ENCODE measurements at places on chromosomes 11 and 22.

GRCh38 chr11:3156282-3156660 is 8.8 kb downstream of the OSBPL5 start:
- DNase-seq = peak; percentile 31

GRCh38 chr11:73493956-73494598 is 103.8 kb downstream of the FAM168A start:
- no peak for DNase-seq

DNA sequence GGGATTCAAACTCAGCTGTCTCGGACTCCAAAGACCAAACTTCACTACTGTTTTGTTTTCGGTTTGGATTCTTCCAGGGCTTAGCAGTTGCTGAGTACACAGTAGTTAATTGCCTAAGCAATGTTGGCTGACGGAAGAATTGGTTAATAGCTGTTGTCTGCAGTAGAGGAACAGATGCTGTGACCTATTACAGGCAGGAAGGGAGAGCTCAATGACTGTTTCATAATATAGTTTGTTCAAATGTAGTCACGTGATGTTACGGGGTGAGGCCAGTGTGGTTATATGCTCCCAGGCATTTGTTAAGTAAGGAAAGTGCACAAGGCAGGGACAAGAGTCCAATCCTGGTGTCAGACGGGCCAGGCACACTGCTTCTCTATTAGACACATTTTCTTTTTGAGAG is 222.6 kb upstream of the CCDC90B start:
- DNase-seq = no peak

GRCh38 chr22:40118979-40119378 is 58.7 kb upstream of the TNRC6B start:
- no peak for DNase-seq

DNA sequence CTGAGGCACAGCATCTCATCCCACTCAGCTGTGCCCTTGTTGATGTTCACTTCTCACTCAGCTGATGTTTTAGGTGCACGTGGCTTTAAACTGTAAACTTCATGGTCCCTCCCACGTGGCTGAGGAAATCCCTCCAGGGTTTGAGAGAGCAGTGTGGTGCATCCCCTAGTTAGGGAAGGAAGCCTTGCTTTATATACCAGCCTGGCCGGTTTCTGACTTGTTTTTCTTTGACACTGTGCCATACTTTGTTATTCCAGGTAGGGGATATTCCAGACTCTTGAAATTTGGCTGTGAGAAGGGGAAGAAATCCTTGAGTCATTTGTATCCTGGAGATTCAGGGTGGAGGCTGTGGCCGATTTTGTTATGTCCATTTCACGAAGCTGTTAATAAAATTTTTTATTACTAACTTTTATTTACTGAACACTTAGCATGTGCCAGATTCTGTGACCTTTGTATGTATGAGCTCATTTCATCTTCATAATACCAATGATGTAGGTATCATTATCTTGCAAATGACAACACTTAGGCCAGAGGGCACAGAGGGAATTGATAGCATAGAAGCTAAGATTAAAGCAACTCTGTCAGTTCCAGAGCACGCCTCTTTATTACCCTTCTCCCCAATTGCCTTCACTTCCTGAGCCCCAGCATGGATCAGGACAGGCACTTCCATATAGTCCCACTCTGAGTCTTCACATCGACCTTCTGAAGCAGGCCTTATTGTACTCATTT is 116.6 kb downstream of the NAV2 start:
- no peak for DNase-seq

DNA sequence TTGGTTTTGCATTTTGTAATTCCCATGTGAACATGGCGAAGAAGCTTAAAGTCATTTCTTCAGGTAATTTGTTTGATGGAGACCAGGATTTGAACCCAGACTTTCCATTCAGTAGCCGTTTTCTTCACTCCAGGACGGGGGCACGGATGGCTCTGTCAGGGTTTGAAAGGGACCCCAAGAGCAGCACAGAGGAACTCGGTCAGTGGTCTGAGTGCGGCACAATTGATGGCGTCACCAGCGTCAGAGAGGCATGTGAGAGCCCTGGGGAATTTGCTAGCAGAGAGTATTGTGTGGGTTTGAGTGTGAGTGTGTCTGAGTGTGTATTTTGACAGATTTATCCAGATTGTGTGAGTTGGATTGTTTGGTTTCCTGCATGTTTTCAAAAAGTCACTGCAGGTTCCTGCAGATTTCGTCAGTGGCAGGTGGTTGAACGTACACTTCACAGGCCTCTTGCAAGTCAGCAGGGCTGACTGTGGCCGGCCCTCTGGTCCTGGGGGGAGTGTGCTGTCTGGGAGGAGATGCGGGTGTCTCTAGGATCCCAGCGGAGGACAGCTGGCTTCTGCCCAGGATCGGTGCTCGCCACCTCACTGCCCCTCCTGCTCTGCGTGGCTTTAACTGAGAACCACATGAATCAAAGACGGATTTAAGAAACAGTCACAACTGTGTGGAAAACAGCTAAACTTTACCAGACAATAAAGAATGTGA is 199.3 kb downstream of the TBC1D22A start:
- DNase-seq = no peak

GRCh38 chr11:20488352-20488751 is 100.8 kb downstream of the PRMT3 start:
- peak; percentile 27 for DNase-seq

DNA sequence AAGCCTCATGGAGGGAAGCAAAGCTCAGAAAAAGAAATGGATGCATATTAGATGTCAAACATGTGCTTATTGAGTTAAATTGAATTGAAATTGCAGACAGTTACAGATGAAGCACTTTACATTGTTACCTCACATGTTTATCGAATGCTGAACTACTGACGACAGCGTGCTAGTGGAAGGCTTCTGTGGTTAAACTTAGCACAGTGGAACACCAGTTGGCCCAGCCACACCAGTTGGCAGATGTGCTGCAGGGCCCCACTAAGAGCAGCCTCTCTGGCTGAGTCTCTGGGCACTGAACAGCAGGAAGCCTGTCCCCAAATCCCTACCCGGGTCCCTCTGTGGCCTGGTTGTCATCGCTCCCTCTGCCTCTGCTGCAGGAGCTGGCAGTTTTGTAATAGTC is 242.1 kb downstream of the NTM start:
- no peak for DNase-seq

- DNase-seq = no peak
Measured at GRCh38 chr11:96001037-96001436, 77.1 kb upstream of the MTMR2 start.

DNA sequence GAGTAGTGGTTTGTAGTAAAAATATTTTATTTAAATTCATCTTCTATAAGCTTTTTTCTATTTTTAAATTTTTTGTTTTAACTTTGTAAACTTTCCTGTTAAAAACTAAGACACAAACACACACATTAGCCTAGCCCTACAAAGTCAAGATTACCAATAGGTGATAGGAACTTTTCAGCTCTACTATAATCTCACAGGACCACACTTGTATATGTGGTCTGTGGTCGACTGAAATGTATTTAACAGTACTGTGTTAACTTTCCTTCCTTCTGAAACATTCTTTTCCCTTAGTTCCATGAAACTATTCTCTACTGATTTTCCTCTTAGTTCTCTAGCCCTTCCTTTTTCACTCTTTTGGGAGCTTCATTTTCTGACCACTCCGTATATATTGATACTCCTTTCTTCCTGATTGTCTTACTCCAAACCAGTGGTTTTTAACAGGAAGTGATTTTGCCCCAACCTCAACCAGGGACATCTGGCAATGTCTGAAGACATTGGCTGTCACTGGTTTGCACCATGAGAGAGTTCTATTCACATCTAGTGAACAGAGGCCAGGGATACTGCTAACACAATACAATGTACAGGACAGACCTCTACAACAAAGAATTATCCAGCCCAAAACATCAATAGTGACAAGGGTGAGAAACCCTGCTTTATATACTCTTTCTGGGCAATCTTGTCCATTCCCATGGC is 8.8 kb downstream of the ZW10 start:
- no peak for DNase-seq

- peak; percentile 63 for DNase-seq
Measured at GRCh38 chr11:69801513-69802335, 17.5 kb downstream of the FGF3 start.

DNA sequence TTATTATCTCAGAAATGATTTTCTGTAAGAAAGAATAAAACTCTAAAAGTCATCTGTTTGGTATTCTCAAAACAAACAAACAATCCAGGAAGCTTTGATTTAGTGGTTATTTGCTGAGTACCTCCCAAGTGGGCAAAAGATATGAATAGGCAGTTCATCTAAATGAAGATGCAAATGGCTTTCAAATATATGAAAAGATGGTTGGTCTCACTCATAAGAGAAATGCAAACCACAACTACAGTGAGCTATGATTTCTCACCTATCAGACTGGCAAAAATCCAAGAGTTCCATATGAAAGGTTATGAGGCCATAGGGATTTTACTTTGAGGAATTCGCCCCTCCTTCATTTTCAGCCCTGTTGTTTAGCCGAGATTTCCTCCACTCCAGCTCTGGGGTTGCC is 11.3 kb upstream of the P2RY2 start:
- no peak for DNase-seq

DNA sequence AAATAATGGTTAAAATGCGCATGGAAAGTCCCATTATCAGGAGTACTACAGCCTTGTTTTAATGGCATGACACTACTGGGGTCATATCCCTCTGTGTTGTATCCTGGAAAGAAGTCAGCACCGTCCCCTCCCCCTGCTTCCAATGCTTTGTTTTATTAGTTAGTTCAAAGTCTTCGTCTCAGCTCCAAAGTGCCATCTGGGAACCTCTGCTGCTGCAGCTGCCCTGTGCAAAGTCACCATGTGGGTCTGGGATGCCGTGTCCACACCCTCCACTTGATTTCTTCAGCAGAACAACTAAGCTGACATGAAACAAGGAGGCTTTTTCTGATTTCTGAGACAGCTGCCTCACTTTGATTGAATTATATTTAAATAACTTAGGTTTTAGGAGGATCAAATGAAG is 29.5 kb upstream of the NCAM1 start:
- peak; percentile 57 for DNase-seq

DNA sequence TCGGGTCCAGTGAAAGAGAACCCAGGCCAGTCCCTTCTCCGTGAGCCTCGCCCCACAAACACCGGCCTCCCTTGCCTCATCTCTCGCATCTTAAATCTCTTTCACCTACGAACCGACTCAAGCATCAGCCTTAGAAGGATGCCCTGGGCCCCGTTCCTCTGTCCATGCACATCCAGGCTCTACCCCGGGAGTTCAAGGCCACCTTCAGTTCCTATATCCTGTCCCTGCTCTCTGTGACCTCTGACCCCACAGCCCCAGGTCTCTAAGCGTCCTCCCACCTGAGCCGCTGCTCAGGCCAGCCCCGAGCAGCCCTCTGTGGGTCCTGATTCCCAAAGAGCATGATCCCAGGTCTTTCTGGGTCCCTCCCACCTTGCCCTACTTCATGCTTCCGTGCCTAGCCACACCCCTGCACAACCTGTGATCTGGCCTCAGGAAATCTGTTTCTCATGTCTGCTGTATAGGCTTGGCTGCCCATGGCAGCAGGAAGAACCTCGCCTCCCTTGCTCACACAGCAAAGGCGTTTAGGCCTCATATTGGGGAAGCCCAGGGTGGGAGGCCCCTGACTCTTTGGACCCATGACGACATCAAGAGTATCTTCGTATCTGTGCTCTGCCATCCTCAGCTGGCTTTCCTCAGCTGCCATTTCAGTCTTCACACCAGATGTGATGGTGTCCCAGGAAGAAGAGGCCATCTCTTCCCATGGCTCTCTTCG is 77.5 kb upstream of the SEPTIN5 start:
- no peak for DNase-seq

DNA sequence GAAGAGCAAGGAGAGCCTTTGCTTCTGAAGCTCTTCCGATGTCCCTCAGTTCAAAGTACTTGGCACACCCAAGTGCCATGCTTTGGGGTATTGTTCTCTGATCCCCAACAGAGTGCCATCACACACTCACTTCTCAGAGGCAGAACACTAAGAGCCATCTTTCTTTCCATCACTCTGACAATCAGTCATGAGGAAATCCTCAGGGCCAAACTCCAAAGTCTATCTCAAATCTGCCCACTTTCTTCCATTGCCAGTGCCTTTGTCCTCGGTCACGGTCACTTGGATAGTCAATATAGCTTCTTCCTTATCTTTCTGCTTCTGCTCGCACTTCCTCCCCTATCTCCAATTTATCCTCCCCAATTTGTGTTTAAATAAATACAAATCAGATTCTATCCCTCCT is 90.9 kb downstream of the ENTHD1 start:
- no peak for DNase-seq

GRCh38 chr11:8789864-8790263 is 107.3 kb downstream of the RPL27A start:
- DNase-seq = no peak

- no peak for DNase-seq
Measured at GRCh38 chr11:113311536-113311935, 2.8 kb upstream of the TTC12 start.

- DNase-seq = no peak
Measured at GRCh38 chr11:2799881-2800654, 85.5 kb downstream of the CDKN1C start.

GRCh38 chr22:42283278-42284201 is 13.1 kb upstream of the TCF20 start:
- peak; percentile 93 for DNase-seq

GRCh38 chr11:133390803-133391202 is 141.5 kb downstream of the OPCML start:
- DNase-seq = no peak

DNA sequence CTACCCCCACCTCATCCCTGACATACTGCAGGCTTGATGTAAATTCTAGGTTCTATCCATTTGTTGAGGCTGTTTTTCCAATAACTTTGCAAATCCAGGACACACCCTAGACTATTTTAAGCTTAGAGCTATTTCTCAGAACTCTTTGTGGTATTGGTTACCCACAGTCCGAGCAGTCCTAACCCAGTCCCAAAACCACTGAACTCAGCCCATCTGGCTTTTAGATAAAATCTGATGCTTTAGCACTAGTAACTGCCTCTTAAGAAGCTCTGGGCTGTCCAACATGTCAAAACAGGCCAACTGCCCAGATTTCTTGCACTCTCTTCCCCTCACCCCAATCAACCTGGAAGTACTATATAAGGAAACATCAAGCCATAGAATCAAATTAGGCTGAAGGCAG is 344.4 kb upstream of the CADM1 start:
- DNase-seq = no peak

DNA sequence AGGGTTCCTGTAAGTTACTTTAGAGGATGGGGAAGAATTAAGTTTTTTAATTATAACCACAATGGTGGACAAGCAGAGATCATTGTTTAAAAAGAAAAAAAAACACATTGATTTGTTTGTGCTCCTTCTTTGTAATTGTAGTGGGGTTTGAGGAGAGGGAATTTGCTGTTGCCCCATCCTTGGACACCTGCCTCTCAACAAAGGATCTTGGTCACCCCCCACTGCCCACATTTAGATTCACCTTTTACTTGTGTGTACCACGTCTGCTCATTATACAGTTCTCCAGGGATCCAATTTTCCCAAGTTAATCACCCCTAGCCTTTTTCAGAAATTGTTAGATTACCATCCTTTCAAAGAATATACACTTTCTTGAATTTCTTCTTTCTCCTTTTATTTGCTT is 53.0 kb downstream of the DNAJC24 start:
- DNase-seq = no peak

DNA sequence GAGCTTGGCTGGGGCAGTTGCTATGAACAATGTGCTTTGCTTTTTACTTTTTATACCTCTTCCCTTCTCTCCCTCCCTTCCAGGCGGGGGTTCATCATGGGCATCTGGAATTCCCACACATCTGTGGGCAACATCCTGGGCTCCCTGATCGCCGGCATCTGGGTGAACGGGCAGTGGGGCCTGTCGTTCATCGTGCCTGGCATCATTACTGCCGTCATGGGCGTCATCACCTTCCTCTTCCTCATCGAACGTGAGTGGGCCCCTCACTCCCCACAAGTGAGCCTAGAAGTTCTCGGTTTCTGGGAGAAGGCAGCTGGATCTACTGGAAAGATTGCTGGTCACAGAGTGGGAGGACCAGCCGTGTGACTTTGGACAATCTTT is 17.4 kb downstream of the SLC37A2 start:
- DNase-seq = no peak
